Activated T-helper 2 cell treated with anti-CD3 and anti-CD28 coated beads, Interferon-gamma antibody, Interleukin-2, Interleukin-4, amounts not matched to agents 10 μg/mL and 5 μg/mL and 100 μg/mL, durations not matched to agents 14 hours and 24 hours and 36 hours (primary cell): ENCODE measurements at places on chromosomes 1 and 21.

DNA sequence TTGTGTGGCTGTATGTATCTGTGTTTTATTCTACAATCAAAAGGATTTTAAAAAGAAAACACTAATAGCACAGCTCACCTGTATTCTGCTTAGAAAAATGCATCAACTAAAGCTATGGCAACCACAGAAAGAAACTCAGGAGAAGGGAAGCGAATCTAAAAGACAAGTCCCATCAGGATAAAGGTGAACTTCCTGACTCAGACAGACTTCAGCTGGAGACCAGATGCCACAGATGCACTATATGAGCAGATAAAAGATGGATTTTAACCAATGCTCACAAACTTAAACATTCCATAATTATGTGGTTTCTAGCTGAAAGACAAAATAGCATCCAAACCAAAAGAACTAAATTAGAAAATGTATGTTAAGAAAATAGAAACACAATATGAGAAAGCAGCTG is 231.0 kb downstream of the RERE start:
- H3K4me1 ChIP-seq: peaks cover 38% of the 10 kb centered on the region
- DNase-seq: no peak
- H3K27ac ChIP-seq: no peak overlapping the region
- no peak overlapping the region for H3K4me3 ChIP-seq
- H3K27me3 ChIP-seq: no peaks in the 10 kb centered on the region

- no peak for DNase-seq
- no peaks in the 10 kb centered on the region for H3K36me3 ChIP-seq
- no peak overlapping the region for H3K4me3 ChIP-seq
- no peak overlapping the region for H3K27ac ChIP-seq
- H3K4me1 ChIP-seq: no peaks in the 10 kb centered on the region
These were observed 259.9 kb downstream of the FOXD2 start for GRCh38 chr1:47697616-47698335.

GRCh38 chr1:3386205-3387002 is 68.1 kb upstream of the ARHGEF16 start:
- no peaks in the 10 kb centered on the region for H3K27me3 ChIP-seq
- no peaks in the 10 kb centered on the region for H3K36me3 ChIP-seq
- no peak overlapping the region for H3K4me3 ChIP-seq
- no peak for DNase-seq
- no peaks in the 10 kb centered on the region for H3K4me1 ChIP-seq

GRCh38 chr1:110760321-110760720 is 85.6 kb upstream of the KCNA3 start:
- H3K4me1 ChIP-seq: no peaks in the 10 kb centered on the region
- H3K4me3 ChIP-seq: no peak overlapping the region
- DNase-seq: no peak

DNA sequence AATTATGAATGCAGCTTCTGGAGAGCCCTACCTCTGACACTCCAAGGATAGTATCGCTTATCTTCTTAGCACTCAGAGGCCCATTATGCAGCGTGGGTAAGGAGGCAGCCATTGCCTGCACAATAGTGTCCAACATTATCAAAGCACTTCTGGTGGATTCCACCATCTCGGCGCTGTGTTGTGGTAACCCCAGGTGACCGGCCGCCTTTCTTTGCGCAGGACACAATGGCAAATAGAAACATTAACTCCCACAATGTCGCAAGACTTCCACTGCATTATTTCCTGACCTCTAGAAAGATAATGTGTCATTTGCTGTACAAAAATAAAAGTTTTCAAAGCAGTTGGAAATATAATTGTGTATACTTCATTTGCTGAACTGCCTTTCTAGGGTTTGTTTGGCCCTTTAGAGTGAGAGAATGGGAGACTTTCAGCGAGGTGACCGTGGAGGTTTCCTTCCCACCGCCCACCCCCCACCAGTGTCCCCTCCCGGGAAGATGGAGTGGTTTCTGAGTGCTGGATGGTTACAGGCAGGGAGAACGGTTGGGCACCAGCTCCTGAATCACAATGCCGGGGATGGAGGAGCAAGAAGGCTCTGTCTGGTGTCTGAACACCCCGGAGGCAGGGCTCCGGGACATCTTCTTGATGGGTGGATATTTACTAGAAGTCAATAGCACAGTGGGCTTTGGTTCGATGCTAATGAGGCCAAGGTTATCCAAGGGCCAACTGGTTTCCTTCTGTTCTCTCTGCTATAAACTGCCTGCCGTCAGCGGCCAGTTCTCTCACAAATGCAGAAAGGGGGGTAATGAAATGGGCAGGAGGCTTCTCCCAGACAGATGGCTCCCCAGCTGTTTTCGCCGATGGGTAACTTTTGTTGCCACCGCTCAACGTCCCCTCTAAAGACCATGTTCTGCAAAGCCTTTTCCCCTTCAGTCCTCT is 215.4 kb upstream of the PROX1 start:
- DNase-seq: no peak
- H3K4me1 ChIP-seq: no peaks in the 10 kb centered on the region

DNA sequence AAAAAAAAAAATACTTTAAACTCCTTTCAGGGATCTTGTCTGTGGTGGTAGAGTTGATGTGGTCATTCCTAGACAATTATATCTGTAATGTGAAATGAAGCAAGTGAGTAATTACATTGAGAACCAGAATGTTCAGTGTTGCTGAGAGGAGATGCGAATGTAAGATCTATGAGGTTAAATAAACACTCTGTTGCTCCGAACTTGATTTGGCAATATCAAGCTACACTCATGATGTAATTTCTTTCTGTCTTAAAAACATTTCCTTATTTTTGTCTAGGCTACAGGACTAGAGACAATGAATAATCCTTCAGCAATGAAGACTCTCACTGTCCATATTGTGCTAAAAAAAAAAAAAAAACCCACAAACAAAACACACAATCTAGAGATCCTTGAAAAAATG is 63.1 kb upstream of the IGSF5 start:
- H3K36me3 ChIP-seq: no peaks in the 10 kb centered on the region
- no peaks in the 10 kb centered on the region for H3K4me1 ChIP-seq
- H3K27me3 ChIP-seq: no peaks in the 10 kb centered on the region
- H3K4me3 ChIP-seq: no peak overlapping the region
- no peak overlapping the region for H3K27ac ChIP-seq
- no peak for DNase-seq

DNA sequence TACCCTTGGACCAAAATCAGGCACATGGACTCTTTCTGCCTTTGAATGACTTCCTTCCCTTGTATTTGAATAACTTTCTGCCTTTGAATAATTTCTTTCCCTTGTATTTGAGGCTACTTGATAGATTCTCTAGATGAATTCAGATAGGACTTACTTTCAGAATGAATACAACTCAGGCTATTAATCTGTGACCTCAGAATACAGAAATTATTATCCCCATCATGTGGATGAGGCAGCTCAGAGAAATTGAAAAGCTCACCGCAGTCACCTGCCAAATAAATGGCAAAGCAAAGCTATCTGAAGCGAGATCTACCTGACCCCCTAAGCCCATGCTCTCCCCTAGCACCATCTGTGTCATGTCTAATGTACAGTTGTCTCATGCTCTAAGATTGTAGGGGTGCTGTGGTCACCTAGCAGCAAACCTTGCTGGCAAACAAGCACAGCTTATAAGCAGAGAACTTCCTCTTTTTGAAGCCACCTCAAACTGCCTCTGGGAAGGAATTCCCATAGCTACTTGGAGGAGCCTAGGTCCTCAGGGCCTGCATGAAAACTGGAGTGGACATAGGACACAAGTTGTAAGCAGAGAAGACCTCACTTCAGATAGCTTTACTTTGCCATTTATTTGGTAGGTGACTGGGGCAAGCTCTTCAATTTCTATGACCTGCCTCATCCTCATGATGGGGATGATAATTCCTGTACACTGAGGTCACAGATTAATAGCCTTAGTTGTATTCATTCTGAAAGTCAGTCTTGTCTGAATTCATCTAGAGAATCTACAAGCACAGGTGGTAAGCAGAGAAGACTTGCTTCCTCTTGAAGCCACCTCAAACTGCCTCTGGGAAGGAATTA is 66.1 kb downstream of the FASLG start:
- DNase-seq: no peak
- H3K27ac ChIP-seq: no peak overlapping the region
- no peaks in the 10 kb centered on the region for H3K27me3 ChIP-seq
- H3K4me3 ChIP-seq: no peak overlapping the region
- H3K4me1 ChIP-seq: peaks cover 23% of the 10 kb centered on the region
- peaks cover 5% of the 10 kb centered on the region for H3K36me3 ChIP-seq

GRCh38 chr1:43425045-43425444 is 28.7 kb downstream of the HYI start:
- H3K36me3 ChIP-seq: peaks cover 61% of the 10 kb centered on the region
- no peaks in the 10 kb centered on the region for H3K27me3 ChIP-seq
- H3K4me3 ChIP-seq: no peak overlapping the region
- H3K4me1 ChIP-seq: peaks cover 2% of the 10 kb centered on the region

DNA sequence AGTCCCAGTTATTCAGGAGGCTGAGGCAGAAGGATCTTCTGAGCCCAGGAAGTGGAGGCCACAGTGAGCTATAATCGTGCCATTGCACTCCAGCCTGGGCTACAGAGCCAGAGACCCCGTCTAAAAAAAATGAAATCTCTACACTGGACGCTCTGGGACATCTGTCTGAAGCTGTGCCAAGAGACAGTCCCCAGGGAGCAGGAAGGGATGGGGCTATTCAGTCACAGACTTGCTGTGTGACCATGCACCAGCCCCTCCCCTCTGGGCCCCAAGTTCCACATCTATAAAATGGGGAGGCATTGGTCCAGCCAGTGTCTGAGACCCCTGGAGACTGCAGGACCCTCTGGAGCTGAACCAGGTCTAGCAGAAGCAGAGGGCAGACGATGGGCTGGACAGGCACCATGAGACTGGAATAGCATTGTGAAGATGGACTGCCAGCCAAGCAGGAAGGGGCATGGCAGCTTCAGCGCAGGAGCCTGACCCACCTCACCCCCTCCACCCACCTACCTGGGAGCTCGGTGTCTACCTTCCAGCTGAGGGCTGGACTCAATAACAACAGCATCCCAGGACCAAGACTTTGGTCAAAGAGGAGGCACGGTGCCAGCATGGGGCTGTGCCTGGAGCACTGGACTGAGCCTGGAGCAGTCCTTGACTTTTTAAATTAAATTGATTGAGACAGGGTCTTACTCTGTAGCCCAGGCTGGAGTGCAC is 1.4 kb downstream of the TMEM54 start:
- H3K4me3 ChIP-seq: no peak overlapping the region
- no peak overlapping the region for H3K27ac ChIP-seq
- no peak for DNase-seq
- peaks cover 53% of the 10 kb centered on the region for H3K27me3 ChIP-seq
- no peaks in the 10 kb centered on the region for H3K4me1 ChIP-seq

GRCh38 chr1:179241530-179242097 is 12.1 kb upstream of the ABL2 start:
- no peak for DNase-seq
- H3K4me3 ChIP-seq: no peak overlapping the region
- H3K36me3 ChIP-seq: no peaks in the 10 kb centered on the region
- no peak overlapping the region for H3K27ac ChIP-seq
- no peaks in the 10 kb centered on the region for H3K27me3 ChIP-seq
- H3K4me1 ChIP-seq: no peaks in the 10 kb centered on the region

DNA sequence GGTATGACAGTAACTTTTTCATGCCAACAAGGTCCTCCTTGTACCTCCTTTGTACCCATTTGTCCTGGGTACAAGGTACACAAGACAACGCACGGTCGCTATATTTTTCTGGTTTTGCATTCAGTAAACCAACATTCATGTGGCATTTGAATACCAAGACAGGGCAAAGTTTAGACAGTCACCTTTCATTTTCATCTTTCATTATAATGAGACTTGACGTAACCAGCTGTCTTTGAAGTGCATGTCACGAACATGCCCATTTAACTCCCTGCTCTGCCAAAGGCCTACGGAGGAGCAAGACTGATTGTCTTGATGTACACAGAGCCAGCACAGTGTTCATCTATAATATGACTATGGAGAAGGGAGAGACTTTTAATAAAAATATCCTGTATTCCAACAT is 91.0 kb downstream of the SETD4 start:
- H3K27me3 ChIP-seq: peaks cover 5% of the 10 kb centered on the region
- no peaks in the 10 kb centered on the region for H3K4me1 ChIP-seq
- H3K27ac ChIP-seq: no peak overlapping the region

DNA sequence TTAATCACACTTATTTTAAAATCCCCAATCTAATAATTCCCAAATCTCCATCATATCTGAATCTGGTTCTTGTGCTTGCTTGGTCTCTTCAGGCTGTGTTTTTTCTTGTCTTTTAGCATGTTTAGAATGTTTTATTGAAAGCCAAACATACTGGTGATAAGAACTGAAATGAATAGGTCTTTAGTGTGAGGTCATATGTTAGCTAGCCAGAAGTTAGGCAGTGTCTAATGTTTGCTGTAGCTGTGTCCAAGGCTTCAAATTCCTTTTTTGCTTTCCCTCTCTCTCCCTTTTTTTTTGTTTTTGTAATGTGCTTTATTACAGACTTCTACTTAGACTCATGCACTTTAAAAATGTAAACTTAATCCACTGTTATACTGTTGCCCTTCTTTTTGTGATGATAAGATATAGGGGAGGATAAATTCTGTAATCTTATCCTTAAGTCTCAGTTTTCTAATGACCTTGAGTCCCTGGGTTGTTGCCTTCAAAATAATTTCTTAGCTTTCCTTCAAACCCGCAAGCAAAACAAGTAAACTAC is 725.1 kb downstream of the BRINP3 start:
- no peaks in the 10 kb centered on the region for H3K36me3 ChIP-seq
- DNase-seq: no peak
- H3K4me3 ChIP-seq: no peak overlapping the region
- no peaks in the 10 kb centered on the region for H3K4me1 ChIP-seq
- H3K27ac ChIP-seq: no peak overlapping the region
